GM12864 (cell line): ENCODE measurements at places on chromosomes 5 and 9.
A peak's percentile ranks its signal among the peaks of the same experiment; 100 is the strongest.

DNA sequence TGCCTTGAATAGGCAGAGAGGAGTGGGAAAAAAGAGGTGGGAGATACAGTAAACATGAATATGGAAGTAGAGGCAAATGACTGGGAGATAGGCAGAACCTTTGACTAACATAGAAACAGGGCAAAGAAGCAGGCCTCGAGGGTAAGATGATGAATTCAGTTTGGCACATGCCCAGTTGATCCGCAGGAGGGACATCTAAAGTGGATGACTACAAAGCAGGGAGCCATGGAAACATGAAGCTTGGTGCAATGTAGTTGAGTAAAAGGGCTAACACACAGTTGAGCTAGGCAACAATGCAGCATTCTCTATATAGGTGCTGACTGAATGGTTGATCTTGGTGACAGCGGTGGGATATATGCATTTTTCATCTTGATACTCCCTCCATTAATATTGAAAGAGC, 253.8 kb downstream of the DMRT2 start:
- no peak for DNase-seq

DNA sequence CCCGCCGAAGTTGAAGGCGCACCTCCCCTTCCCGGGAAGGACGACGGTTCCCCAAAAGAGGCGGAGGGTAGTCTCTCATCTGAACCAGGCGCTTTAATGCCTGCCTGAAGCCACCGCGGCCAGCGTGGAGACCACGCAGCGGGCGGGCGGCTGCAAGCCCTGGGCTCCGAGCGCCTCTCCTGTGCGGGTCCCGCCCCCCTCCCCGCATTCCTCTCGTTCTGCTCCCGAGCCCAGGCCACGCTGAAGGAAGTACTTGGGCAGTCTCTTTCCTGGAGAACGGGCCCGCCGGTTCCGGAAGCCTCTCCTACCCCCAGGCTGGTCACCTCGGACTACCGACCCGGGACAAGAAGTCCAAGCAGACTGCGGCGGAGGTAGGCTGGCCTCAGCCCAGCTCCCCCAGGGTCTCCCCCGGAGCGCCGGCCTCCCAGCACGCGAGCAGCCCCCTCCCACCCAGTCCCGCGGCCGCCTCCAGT, 571 bp downstream of the PPIC start:
- no peak for DNase-seq

- DNase-seq, result no peak
Measured at GRCh38 chr9:34403554-34404380, 27.1 kb upstream of the MYORG start.

DNA sequence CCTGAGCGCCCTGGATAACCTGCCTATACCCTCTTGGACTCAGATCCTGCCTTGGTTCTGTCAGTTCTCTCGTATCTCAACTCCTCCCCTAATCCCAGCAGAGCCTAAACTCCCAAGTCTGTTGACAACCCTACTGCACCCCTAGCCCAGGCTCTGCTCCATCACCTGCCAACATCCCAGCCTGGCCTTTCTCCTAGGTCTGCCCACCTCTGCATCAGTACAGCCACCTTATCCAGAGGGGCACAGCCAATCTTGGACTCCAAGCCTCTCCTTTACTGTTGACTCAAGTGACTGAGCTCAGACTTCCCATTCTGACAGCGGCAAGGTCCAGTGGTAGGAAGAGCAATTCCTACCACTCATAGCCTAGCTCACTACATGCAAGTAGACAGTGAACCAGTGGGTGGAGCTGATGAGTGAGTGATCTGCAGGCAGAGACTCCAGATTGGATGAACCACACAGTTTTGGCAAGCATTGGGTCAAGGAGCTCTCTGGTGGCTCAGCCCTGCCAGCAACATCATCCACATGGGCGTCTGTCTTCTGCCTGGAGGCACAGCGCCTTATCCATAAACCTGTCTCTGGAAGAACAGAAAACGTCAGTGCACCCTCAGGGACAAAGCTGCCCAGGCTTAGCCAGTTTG, 26.5 kb downstream of the TRMO start:
- DNase-seq, result no peak

DNA sequence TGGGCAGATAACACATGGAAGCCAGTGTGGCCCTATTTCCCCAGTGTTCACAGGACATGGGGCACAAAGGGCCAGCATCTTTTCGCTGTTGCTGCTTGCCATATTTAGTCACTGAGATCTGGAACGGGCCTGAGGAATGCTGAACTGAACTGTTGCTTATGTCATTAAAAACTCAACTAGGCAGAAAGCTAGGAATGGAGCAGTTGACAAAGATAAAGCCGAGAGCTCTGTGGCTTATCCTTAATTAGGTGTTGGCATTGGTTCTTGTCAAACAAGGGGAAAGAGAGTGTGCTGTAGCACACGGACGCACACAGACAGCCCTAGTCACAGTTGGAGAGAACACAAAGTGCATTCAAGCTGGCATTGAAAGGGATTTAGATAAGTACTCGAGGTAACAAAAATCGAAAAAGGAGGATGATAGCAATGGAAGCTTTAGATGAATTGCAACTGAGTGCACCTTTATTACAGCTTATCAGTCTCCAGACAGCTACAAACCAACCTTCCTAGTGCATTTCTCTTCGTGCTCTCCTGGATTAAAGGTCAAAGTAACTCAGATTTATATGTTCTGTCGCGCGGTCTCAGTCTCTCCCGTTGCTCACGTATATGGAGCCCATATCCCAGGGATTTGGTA, 450.2 kb upstream of the ZNF608 start:
- no peak for DNase-seq

GRCh38 chr5:111756581-111757354, at the start of gene NREP:
Gene NREP, minus strand, starts transcription at chr5:111757194. Its CDS starts 1,422 bp downstream, at chr5:111755772.
- DNase-seq, result peak; percentile 27

- DNase-seq, result no peak
Measured at GRCh38 chr5:155897761-155898160, 429.2 kb upstream of the SGCD start.

DNA sequence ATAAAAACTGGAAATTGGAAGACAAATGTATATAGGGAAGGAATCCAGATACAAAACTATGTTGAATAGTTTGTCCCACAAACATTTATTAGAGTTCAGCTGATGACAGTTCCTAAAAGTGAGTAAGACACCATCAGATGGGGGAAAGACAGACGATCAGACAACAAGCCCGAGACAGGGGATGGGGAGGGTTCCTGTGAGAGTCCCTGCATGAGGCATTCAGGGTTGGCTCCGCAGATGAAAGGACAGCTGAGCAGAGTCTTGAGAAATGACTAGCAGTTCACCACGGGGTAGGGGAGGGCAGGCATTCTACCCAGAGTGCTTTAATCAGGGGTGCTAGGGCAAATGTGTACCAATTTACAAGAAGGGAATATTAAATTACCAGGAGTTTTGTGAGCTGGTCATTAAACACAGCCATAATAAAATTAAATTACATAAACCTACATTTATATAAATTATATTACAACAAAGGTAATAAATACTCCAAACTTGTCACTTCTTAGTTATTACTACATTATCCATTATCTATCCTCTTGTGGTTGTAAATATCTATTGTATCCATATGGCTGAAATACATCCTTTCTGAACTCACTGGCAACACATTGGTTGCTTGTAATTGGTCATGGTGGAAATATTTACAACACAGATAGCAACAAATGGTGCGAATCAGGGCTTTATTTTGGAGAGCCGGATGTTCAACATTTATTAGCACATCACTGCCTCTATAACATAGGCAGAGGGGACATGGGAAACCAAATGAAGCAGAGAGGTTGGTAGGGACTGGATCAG, 27.8 kb downstream of the TNFSF15 start:
- no peak for DNase-seq

DNA sequence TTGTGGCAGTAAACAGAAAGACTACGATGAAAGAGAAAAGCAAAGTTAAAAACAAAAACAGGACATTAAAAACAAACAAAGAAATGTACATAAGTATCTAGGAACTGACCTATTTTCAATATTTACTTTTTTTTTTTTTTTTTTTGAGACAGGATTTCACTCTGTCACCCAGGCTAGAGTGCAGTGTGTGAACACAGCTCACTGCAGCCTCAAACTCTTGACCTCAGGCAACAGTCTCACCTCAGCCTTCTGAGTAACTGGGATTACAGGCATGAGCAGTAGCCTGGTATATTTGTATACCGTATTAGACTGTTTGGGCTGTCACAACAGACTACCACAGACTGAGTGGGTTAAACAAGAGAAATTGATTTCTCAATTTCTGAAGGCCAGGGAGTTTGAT, 1189.1 kb downstream of the CDH9 start:
- no peak for DNase-seq

- no peak for DNase-seq
Measured at GRCh38 chr9:134604834-134605233, 36.8 kb upstream of the COL5A1 start.

DNA sequence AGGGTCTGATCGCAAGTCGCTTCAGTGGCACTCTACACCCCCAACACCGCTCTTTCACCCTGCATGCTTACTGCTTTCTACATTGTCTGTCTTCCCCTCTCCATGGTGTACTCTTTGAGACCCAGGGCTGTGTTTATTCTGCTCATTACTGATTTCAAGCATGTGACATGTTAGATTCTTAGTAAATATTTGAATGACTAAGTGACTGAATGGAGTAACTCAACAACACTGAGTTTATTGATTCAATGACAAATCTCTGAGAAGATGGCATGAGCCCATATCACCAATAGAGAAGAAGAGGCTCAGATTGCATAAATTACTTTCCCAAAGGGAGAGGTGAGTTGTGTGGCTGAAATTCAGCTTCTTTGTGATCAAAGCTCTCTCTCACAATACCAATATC, 89.7 kb upstream of the OSMR start:
- no peak for DNase-seq

DNA sequence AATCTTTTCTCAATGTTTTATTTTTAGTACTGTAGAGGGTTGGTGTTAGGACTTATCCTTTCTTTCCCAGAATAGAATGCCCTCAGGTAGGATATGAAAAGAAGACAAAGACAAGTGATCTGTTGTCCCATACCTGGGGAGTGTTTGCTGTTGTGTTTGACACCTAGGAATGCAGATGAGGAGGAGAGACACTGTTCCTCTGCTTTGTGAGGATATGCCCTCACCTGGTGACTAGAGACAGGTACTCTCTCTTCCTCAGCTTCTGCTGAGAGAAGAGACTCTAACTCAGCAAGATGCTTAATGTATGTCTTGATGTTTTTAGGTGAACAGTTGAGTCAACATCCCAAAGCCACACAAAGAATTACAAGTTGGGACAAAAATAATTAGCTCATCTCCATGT, 468.4 kb downstream of the PRR16 start:
- no peak for DNase-seq

- DNase-seq, result no peak
Measured at GRCh38 chr5:100838048-100838473, 65.0 kb downstream of the ST8SIA4 start.

GRCh38 chr5:132269635-132270334, 12.3 kb downstream of the PDLIM4 start:
- DNase-seq, result no peak

DNA sequence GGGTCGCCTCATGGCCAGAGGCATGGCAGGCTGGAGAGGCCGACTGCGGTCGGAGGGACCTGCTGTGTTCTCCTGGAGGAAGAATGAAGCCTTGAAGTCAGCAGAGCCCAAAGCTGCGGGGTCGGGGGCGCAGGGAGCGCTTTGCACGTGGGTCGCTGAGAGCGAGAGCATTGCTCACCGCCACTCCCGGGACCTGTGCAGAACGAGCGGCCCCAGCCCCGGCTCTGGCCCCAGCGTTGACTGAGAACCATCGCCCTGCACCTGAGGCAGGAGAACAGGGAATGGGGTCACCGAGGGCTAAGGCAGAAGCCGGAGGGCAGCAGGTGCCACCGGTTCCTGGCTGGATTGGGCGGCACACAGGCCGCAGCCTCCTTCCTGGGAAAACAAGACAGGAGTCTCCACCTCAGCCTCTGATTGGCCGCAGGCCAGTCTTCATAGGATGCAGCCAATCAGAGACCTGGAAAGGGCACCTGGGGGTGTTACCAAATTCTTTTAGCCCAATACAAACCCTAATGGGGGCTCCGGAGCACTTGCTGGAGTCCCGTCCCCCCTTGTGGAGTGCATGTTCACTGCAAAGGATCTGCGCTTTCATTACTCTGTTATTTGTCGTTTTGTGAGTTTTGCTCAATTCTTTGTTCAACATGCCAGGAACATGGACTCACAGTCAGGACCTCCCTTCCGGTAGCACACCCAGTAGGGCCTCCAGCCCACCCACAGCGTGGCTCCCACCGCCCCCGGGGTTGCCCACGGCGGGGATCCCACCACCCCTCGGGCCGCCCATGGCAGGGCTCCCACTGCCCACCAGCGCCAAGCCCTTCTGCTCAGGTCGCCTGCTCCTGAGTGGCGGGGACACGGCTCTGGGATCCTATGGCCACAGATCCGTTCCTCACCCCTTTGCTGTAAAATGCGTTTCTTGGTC, 24.7 kb upstream of the SLC6A19 start:
- no peak for DNase-seq

DNA sequence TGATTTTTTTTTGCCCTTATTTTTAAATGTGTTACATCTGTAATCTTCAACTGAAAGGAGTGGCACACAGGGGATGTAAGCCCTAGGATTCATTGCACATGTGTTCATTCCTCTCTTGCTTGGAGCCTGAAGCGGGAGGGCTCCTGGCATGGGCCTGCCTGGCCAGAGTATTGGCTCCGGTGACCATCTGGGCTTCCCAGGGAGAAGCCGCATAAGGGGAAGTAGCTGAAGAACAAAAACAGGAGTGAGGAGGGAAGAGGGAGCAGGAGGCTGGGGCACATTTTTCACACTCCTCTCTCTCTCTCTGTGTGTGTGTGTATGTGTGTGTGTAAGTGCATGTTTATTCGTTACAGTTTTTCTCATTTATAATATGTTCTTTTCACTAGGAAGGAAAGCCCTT, 269.9 kb downstream of the PRR16 start:
- DNase-seq, result no peak

GRCh38 chr9:98365227-98365669, 109.8 kb upstream of the TBC1D2 start:
- DNase-seq, result peak; percentile 18

- DNase-seq, result no peak
Measured at GRCh38 chr5:76927961-76928360, 24.9 kb upstream of the CRHBP start.

- no peak for DNase-seq
Measured at GRCh38 chr5:40409601-40410000, 270.1 kb upstream of the PTGER4 start.

GRCh38 chr5:176985516-176985915, 21.1 kb downstream of the UIMC1 start:
- no peak for DNase-seq

GRCh38 chr9:122016309-122016708, 76.8 kb downstream of the TTLL11 start:
- DNase-seq, result no peak
